ENCODE measurements at places on chromosomes 6 and 20.

- DNase-seq = no peak
Measured at GRCh38 chr20:50802289-50802688, 7.4 kb downstream of the BCAS4 start.

DNA sequence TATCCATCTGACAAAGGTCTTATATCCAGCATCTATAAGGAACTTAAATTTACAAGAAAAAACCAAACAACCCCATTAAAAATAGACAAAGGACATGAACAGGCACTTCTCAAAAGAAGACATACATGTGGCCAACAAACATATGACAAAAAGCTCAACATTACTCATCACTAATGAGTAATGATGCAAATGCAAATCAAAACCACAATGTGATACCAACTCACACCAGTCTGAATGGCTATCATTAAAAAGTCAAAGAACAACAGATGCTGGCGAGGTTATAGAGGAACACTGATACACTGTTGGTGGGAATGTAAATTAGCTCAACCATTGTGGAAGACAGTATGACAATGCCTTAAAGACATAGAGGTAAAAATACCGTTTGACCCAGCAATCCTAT lies 13.9 kb downstream of the MACROD2 start:
- no peak for DNase-seq

DNA sequence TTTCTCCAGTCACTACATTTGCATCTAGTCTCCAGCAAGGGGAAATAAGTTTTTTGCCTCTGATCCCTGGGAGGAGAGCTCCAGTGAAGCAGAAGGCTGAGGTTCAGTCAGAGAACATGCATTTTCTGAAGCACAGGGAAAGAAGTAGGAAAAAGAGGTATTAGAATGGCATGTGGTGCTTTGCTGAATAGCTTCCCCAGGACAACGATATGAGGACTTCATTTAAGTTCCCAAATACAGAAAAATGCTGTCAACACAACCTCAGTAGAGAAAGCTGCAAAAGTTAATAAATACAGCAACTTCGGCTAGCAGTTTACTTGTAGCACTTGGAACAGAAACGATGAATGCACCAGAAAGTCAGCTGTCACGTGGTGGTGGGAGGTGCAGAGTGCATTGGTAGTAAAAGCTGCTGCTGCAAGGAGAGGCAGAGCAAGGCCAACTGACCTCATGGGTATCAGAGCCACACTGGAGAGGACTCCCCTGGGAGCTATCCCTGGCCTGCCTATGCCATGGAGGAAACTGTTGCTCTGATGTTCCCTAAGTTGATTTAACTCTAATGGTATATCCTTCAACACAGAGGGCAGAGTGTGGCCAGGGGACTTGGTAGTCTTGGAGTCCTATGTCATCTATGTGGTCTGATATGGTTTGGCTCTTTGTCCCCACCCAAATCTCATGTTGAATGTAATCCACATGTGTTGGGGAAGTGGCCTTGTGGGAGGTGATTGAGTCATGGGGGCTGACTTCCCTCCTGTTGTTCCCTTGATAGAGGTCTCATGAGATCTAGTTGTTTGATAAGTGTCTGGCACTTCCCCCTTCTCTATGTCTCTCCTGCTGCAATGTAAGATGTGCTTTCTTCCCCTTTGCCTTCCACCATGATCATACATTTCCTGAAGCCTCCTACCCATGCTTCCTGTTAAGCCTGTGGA lies 85.9 kb downstream of the ADTRP start:
- no peak for DNase-seq

DNA sequence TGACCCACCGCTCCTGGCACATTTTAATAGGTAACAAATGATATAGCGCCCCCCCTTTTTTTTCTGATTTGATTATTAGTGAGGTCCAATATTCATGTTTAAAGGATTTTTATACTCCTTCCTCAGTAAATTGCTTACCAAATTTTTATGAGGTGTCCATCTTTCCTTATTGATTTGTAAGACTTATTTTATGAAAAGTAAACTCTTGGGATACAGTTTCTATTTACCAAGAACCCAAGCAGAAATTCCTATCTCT lies 25.1 kb downstream of the TRIM27 start:
- DNase-seq = no peak

GRCh38 chr6:30154709-30155519 lies 6.1 kb downstream of the TRIM10 start:
- no peak for DNase-seq

- no peak for DNase-seq
Measured at GRCh38 chr6:128252341-128253176, 267.8 kb downstream of the PTPRK start.

DNA sequence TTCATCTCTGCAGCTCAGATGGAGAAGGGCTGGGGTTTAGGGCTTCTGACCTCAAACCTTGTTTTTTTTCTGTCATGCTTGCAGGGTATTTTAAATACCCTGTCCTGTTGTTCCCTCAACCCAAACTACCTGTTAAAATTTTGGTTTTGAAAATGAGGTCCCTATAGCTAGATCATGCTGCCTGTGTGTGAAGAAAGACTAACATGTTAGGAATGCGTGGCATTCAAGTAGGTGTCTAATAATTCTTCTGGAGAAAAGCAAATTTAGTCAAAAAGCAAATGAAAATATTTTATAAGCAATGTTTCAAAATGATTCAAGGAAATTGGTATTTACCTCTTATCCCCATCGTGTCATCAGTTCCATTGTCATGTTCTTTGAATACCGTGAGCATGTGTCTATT lies 77.2 kb upstream of the C20orf144 start:
- DNase-seq = no peak

DNA sequence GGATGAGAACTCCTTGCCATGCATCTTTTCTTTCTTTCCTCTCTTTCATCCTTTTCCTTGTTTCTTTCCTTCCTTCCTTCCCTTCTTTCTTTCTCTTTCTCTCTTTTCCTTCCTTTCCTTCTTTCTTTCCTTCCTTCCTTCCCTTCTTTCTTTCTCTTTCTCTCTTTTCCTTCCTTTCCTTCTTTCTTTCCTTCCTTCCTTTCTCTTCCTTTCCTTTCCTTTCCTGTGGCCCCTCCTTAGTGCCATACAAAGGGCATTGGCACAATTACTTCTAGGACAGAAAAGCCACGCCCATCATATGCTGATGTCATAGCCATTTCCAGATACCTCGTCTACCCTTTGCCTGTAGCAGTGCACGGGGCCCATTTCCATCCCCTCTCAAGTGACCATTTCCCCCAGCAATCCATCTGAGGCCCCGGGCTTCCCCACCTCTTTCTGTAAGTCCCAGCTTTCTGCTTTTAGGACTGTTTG lies 2.2 kb upstream of the CENPB start:
- no peak for DNase-seq

- no peak for DNase-seq
Measured at GRCh38 chr6:44487002-44487401, 99.5 kb downstream of the CDC5L start.

- peak; percentile 46 for DNase-seq
Measured at GRCh38 chr20:45629496-45630100, at the start of gene WFDC10A. Gene WFDC10A, plus strand, starts transcription at chr20:45629739. Its CDS starts 75 bp downstream, at chr20:45629814.

- DNase-seq = no peak
Measured at GRCh38 chr20:8562356-8562755, 430.3 kb downstream of the PLCB1 start.

DNA sequence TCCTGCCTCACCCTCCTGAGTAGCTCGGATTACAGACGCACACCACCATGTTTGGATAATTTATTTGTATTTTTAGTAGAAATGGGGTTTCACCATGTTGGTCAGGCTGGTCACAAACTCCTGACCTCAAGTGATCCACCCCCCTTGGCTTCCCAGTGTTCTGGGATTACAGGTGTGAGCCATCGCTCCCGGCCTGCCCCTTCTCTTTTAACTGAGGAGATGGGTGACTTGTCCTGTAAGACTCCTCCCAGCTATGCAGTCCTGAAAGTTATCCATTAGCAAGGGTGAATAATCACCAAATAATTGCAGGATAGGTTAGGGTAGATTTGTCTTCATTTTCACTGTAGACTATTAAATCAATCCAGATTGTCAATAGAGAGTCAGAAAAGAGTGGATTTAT lies 40.5 kb upstream of the JARID2 start:
- DNase-seq = no peak

- DNase-seq = no peak
Measured at GRCh38 chr6:160259598-160259997, 977 bp upstream of the SLC22A2 start.

DNA sequence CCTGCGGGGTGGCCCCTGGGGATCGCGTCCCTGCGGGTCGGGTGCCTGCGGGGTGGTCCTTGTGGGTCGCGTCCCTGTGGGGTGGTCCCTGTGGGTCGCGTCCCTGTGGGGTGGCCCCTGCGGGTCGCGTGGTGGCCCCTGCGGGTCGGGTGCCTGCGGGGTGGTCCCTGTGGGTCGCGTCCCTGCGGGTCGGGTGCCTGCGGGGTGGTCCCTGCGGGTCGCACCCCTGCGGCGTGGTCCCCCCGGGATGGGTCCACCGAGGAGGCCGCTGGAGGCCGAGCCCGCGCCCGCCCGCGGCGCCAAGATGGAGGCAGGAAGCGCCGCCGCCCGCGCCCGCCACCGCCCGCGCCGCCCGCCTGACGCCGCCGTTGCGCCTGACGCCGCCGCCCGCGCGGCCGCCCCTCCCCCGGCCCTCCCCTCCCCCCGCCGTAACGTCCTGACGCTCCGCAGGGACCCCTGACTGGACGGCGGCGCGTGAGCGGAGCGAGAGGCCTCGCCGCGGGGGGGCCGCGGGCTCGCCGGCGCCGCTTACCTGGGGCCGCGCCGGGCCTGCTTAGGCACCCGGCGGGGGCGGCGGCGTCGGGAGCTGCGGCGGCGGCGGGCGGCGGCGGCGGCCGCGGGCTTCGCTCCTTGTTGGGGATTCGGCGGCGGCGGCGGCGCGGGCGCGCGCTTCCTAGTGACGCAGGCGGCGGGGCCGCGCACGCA lies at the start of gene GMEB2:
Gene GMEB2 (minus strand): TSS at position 678 of the 705 bp plus-strand sequence. CDS start 7,704 bp downstream, outside the sequence.
- peak; percentile 81 for DNase-seq

DNA sequence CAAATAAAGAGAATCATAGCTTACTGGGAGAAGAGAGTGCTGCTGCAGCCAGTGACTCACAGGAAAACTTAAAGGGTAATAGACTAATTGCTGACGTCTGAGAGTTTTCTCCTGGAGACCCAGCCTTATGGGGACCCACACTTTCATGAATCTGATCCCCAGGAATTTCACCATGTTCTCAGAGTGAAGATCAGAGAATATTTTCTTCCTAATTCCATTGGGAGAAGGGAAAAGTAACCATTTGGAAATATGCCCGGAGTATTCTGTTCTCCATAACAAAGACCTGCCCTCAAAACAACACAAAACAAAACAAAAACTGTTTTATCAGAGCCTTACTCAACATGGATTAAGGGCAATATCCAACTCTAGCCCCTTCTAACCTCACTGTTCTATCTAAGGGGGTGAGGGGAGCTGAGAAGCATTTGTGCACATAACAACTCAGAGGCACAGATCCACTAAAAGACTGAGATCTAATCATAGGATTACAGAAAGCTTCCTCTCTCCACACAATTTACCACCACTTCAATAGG lies 168.2 kb upstream of the SSTR4 start:
- DNase-seq = no peak

- DNase-seq = no peak
Measured at GRCh38 chr20:32965115-32965514, 39.1 kb downstream of the SUN5 start.

- no peak for DNase-seq
Measured at GRCh38 chr6:92315312-92315711, 1104.0 kb downstream of the EPHA7 start.

GRCh38 chr6:29414588-29414987 lies at the start of gene OR12D1:
Gene OR12D1, plus strand, starts transcription at chr6:29414928.
- DNase-seq = no peak

DNA sequence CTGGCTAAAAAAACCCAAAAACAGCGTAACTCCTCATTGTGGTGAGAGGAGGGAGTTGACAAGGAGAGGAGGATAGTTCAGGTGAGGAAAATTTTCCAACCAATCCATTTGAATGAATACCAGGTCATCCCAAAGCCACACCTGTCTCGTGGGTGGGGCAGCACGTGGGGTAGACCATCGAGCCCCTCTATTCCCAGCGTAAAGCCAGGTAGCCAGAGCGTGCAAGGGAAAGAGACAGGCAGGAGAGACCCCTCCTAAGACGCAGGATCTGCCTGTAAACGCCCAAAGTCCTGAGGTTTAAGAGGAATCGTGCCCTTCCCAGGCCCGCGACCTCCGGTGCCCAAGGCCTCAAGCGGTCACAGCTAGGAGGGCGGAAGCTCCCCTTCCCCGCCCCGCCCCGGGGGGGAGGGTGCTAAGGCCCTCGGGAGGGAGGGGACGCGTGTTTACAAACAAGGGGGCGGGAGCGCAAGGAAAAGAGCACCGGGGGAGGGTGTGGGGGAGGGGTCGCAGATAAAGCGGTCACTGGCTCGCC lies 712 bp downstream of the RXRB start:
- DNase-seq = peak; percentile 86

Measured in activated CD4-positive, alpha-beta T cell treated with anti-CD3 and anti-CD28 coated beads, Interleukin-2, Interleukin-6, amounts not matched to agents 100 ng/mL and 50 ng/mL, durations not matched to agents 16 hours and 8 hours (primary cell).